ENCODE measurements at places on chromosomes 1 and 21. TPM values are rescaled to one million over a fixed set of nuclear protein-coding genes. Genes with fewer than 3 reads are reported as not detected.

- H3K27ac ChIP-seq = no peak overlapping the region
- H3K36me3 ChIP-seq = no peaks in the 10 kb centered on the region
- DNase-seq = no peak
- H3K4me3 ChIP-seq = no peak overlapping the region
- no peaks in the 10 kb centered on the region for H3K4me1 ChIP-seq
Observed at GRCh38 chr21:27805696-27806095, 838.8 kb upstream of the ADAMTS5 start.

- H3K27ac ChIP-seq = no peak overlapping the region
- DNase-seq = peak; percentile 66
- H3K27me3 ChIP-seq = no peaks in the 10 kb centered on the region
- H3K36me3 ChIP-seq = no peaks in the 10 kb centered on the region
Observed at GRCh38 chr1:31183927-31184554, 55.6 kb downstream of the NKAIN1 start.

The CXADR gene
- 11.2 TPM for total RNA-seq

The CCDC181 gene
- not detected for total RNA-seq

- H3K27me3 ChIP-seq = no peaks in the 10 kb centered on the region
- no peak overlapping the region for H3K4me3 ChIP-seq
- no peak for DNase-seq
- H3K4me1 ChIP-seq = peaks cover 12% of the 10 kb centered on the region
Observed at GRCh38 chr1:26477446-26478152, 5.4 kb downstream of the HMGN2 start.

The FCRL5 gene
- total RNA-seq = not detected

- no peak overlapping the region for H3K27ac ChIP-seq
- no peaks in the 10 kb centered on the region for H3K4me1 ChIP-seq
- no peaks in the 10 kb centered on the region for H3K27me3 ChIP-seq
- H3K36me3 ChIP-seq = peaks cover 46% of the 10 kb centered on the region
- no peak overlapping the region for H3K4me3 ChIP-seq
- no peak for DNase-seq
Observed at GRCh38 chr21:45279446-45280177, 8.1 kb downstream of the POFUT2 start.

DNA sequence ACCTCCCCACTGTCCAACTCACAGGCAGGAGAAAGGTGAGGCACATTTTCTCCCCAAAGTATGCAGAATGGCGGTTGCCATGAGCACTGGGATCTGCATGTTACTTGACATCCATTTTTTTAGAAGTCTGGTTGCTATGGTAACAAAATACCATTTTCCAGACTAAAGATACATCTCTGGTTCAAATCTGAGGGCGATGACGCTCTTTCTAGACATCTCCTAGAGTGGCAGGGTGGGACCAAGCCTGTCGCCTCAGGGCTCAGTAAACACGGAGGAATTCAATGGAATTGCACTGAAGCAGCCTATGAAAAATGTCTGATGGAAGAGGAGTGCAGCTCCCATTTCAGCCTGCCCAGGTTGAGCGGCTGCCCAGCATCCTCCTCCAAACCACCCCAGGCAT, 21.5 kb upstream of the FAM43B start:
- no peaks in the 10 kb centered on the region for H3K36me3 ChIP-seq
- no peaks in the 10 kb centered on the region for H3K4me1 ChIP-seq
- DNase-seq = peak; percentile 30
- H3K27me3 ChIP-seq = peaks cover 3% of the 10 kb centered on the region
- no peak overlapping the region for H3K4me3 ChIP-seq

DNA sequence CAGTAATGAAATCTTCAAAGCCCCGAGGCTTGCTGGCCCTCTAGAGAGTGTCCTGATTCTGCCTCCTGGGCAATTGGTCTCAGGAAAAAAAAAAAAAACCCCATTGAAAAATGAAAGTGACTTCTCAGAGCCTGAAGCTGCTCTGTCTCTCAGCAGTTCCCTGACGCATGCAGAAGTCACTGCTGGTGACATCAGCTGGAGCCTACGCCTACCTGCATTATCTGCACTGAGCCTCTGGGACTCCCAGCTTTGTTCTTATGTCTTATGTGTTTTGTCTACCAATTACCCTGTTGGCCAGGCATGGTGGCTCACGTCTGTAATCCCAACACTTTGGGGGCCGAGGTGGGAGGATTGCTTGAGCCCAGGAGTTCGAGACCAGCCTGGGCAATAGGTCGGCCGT, 10.1 kb upstream of the SLC25A33 start:
- H3K4me1 ChIP-seq = no peaks in the 10 kb centered on the region
- H3K27ac ChIP-seq = no peak overlapping the region
- no peaks in the 10 kb centered on the region for H3K27me3 ChIP-seq

GRCh38 chr1:37797750-37798345, 4.2 kb downstream of the MANEAL start:
- H3K27ac ChIP-seq = no peak overlapping the region
- H3K4me1 ChIP-seq = peaks cover 15% of the 10 kb centered on the region
- H3K4me3 ChIP-seq = no peak overlapping the region
- DNase-seq = no peak

DNA sequence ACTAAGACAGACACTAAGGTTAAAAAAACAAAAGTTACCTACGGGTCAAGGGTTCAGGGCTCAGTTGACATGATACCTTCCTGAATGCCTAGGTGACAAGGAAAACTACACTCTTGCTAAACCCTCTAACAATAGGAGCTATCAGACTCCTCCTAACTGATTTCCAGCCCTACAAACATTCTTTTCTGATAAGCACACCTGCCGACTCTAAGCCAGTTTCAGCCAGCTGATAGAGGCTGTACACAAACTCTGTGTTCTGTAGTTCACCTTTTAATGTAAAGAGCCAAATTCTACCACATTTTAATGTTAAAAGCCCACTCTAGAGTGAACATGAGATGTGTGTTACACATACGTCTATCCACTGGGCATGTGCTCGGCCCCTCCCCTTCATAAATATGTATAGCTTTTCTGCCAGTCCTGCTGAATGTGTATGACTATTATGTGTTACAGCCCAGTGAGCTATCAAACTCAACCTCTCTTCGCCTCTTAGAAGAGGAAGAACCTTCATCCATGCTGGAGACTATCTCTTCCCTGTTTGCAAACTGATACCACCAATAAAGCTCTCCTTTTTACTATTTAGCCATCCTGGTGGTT, 40.0 kb upstream of the FAM163A start:
- H3K36me3 ChIP-seq = no peaks in the 10 kb centered on the region
- H3K4me1 ChIP-seq = no peaks in the 10 kb centered on the region
- no peaks in the 10 kb centered on the region for H3K27me3 ChIP-seq
- H3K4me3 ChIP-seq = no peak overlapping the region

DNA sequence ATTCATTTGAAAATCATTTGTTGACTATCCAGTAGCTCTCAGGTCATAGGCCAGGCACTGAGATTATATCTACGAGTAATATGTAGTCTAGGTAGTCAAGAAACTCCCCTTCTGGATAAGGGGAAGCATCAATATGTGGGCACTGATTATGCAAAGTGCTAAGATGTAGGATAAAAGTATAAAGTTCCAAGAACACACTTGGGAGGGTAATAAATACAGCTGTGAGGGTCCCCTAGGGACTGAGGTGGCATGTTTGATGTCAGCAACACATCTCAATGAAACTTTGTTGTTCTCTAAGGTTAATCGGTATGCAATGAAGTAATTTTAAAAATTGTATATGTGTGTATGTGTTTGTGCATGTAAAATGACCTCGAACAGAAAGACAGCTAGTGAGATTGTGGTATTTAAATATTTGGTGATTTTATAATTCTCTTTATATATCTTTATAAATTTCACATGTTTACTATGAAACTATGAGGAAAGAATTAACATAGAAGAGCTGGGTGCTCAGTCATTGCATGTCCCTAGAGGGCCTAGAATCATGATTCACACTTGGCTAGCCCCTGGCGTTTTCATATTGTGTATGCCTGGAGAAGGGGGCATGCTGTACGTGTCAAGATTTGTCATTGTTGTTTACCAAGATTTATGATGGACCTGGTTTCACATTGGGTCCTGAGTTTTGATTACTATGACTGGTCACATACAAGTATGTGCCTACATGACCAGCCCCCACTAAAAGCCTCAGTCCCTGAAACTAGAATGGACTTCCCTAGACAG, 140.1 kb upstream of the DUSP10 start:
- H3K4me3 ChIP-seq = no peak overlapping the region
- peak; percentile 29 for DNase-seq
- H3K4me1 ChIP-seq = peaks cover 46% of the 10 kb centered on the region
- no peaks in the 10 kb centered on the region for H3K27me3 ChIP-seq
- no peaks in the 10 kb centered on the region for H3K36me3 ChIP-seq

The AHCTF1 gene
- 52.3 TPM for total RNA-seq

DNA sequence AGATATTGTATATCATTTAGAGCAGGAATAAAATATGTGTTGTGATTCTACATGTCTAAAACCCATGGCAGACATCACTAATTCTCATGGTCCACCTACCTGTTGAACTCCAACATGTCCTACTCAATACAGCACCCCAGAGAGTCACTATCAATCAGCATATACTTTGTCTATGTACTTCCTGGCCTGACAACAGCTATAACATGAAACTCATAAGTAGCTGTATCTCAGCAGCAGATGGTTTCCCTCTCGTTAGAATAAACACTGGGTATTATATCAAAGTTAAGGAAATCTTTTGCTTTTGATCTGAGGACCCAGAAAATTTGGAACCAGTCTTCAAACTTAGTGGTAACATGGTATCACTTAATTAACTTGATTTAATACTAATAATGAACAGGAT, 15.8 kb downstream of the ARPC5 start:
- H3K36me3 ChIP-seq = 0 out of 2 replicates have a peak, but pooled peaks cover 10% of the 10 kb centered on the region
- no peaks in the 10 kb centered on the region for H3K27me3 ChIP-seq
- H3K4me3 ChIP-seq = peak overlapping the region; percentile 35
- no peak for DNase-seq

DNA sequence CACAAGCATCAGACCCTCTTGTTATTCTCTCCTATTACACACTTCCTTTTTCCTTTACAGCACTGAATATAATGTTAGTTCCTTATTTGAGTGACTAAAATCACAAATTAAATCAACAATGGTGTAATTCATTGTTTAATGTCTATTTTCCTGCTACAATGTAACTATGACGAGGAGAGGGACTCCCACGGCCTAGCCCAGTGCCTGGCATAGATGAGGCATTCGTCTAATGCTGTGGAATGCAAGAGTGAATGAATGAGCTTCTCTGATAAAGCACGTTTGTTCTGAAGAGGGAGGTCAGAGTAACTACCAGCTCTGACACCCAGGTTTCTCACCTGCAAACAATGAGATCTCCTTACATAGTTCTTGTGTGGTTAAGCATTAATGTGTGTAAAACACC, 479.4 kb downstream of the OMA1 start:
- H3K27me3 ChIP-seq = no peaks in the 10 kb centered on the region
- H3K36me3 ChIP-seq = no peaks in the 10 kb centered on the region
- no peak overlapping the region for H3K27ac ChIP-seq
- no peak for DNase-seq
- no peak overlapping the region for H3K4me3 ChIP-seq
- H3K4me1 ChIP-seq = no peaks in the 10 kb centered on the region

DNA sequence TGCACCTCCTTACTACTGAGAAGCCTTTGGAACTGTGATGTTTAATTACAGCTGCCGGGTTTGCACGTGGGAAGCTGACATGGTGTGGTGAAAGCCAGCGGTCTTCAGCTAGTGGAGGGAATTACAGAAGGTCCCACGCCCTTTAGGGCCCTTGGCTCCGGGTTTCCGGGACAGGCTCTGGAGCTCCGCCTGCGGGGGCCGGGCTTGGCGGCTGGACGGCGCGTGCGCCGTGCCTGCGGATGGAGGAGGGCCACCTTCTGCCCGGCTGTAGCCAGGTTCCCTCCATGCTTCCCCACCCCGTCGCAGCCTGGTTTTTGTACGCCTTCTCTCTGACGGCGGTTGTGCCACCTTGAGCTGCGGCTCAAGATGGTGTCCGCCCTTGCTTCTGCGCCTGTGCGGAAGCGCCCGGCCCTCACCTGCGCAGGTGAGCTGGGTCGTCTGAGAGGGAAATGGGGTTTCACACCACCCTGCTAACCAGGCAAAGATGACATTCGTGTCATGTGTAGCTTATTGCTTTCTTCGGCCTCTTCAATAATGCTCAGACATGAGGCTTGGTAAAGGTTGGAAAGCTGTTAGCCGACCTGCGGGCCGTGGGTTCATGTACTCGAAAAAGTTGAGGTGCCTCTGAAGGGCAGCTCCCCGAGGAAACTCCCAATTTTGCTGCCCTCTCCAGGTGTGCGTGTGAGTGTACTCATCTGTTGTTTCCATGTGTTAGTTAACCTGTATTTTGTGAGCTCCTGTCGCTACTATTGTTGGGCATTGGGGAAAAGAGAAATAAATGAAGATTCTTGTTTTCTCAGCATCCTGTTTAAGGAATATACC, 36.6 kb upstream of the OPRD1 start:
- no peak overlapping the region for H3K4me3 ChIP-seq
- H3K27me3 ChIP-seq = no peaks in the 10 kb centered on the region
- H3K27ac ChIP-seq = no peak overlapping the region
- DNase-seq = no peak

- no peaks in the 10 kb centered on the region for H3K27me3 ChIP-seq
- no peak overlapping the region for H3K27ac ChIP-seq
- no peak for DNase-seq
- H3K4me3 ChIP-seq = no peak overlapping the region
- no peaks in the 10 kb centered on the region for H3K4me1 ChIP-seq
- no peaks in the 10 kb centered on the region for H3K36me3 ChIP-seq
Observed at GRCh38 chr21:44697811-44698734, 1.1 kb downstream of the KRTAP10-12 start.

GRCh38 chr1:167128261-167129227, 34.7 kb downstream of the STYXL2 start:
- H3K27ac ChIP-seq = no peak overlapping the region
- no peaks in the 10 kb centered on the region for H3K36me3 ChIP-seq
- peaks cover 6% of the 10 kb centered on the region for H3K27me3 ChIP-seq
- no peak overlapping the region for H3K4me3 ChIP-seq
- no peaks in the 10 kb centered on the region for H3K4me1 ChIP-seq

- DNase-seq = peak; percentile 36
- H3K27me3 ChIP-seq = no peaks in the 10 kb centered on the region
- H3K4me3 ChIP-seq = no peak overlapping the region
Observed at GRCh38 chr1:112840631-112841624, 115.1 kb downstream of the SLC16A1 start.

GRCh38 chr21:19776076-19776475, 1222.1 kb upstream of the NCAM2 start:
- no peak overlapping the region for H3K4me3 ChIP-seq
- H3K4me1 ChIP-seq = no peaks in the 10 kb centered on the region
- no peaks in the 10 kb centered on the region for H3K36me3 ChIP-seq
- no peaks in the 10 kb centered on the region for H3K27me3 ChIP-seq

The UBL4B gene
- total RNA-seq = 0.07 TPM

The KCNT2 gene
- total RNA-seq = 0.69 TPM

GRCh38 chr1:25774921-25775771, 24.8 kb upstream of the SELENON start:
- H3K36me3 ChIP-seq = no peaks in the 10 kb centered on the region
- DNase-seq = no peak
- peaks cover 12% of the 10 kb centered on the region for H3K4me1 ChIP-seq
- H3K27me3 ChIP-seq = no peaks in the 10 kb centered on the region
- no peak overlapping the region for H3K27ac ChIP-seq

The CD1E gene
- total RNA-seq = not detected

DNA sequence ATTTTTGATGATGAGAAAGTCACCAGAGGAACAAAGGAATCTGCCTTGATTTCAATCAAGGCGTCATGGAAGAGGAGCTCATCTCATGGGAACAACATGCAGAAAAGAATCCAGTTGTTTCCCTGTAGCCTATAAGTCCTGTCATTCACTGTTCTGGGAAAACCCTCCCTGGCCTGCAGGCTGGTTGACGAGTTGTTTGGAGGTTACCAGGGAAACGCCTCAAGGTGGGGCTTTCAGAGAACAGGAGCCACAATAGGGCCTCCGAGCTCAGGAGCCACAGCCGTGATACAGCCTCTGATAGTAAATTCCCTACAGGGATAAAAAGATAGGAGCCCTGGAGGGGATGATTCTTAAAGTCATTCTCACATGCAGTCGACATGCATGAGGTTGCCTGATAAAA, 135.2 kb downstream of the PSMG1 start:
- H3K27ac ChIP-seq = peak overlapping the region; percentile 60
- no peaks in the 10 kb centered on the region for H3K36me3 ChIP-seq
- peak; percentile 81 for DNase-seq
- H3K4me3 ChIP-seq = no peak overlapping the region
- no peaks in the 10 kb centered on the region for H3K27me3 ChIP-seq

The RXFP4 gene
- not detected for total RNA-seq

All from PC-3 (cell line).